ENCODE measurements at places on chromosomes 2 and 18. TPM values are rescaled to one million over a fixed set of nuclear protein-coding genes. Genes with fewer than 3 reads are reported as not detected.

DNA sequence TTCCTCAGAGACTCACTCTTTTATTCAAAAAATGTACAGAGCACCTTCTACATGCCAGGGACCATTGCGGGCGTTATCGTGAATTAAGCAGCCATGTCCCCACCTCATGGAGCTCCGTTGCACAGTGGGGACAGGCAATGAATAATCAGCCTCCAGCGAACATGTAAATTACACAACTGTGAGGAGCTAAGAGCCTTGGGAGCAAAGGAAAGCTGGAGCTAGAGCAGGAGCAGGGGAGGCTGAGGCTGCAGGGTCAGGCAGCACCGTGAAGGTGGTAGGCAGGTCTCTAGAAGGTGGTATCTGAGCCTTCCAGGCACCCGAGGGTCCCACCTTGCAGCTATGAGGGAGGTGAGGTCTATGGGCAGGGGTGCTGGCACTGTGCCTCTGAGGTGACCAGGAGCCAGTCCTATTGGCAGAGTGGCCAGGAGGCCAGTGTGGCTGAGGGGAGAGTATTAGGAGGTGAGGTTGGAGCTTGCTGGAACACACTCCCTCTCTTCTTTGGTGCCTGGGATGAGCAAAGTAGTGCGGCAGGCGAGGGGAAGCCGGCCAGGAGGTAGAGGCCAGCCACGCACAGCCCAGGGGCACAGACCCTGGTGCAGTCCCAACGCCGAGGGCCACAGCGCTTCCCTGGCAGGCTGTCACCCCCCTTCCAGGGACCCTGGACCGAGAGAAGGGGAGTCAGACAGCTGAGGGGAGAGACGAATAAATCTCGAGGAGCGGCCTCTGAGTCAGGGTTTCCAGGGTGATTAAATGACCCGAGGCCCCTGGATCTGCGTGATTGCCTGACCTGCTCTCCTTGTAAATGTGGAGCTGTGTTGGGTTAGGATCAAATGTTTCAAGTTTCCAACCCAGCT is 167.3 kb downstream of the SEPTIN10 start:
- DNase-seq = no peak

The CHRNG gene
- total RNA-seq = not detected

The GREB1L gene
- not detected for total RNA-seq

- peak; percentile 91 for DNase-seq
These were observed at the start of gene NGEF for GRCh38 chr2:233013027-233013461. Gene NGEF (minus strand): TSS chr2:233013256. CDS start chr2:232974890, 38,366 bp downstream.

DNA sequence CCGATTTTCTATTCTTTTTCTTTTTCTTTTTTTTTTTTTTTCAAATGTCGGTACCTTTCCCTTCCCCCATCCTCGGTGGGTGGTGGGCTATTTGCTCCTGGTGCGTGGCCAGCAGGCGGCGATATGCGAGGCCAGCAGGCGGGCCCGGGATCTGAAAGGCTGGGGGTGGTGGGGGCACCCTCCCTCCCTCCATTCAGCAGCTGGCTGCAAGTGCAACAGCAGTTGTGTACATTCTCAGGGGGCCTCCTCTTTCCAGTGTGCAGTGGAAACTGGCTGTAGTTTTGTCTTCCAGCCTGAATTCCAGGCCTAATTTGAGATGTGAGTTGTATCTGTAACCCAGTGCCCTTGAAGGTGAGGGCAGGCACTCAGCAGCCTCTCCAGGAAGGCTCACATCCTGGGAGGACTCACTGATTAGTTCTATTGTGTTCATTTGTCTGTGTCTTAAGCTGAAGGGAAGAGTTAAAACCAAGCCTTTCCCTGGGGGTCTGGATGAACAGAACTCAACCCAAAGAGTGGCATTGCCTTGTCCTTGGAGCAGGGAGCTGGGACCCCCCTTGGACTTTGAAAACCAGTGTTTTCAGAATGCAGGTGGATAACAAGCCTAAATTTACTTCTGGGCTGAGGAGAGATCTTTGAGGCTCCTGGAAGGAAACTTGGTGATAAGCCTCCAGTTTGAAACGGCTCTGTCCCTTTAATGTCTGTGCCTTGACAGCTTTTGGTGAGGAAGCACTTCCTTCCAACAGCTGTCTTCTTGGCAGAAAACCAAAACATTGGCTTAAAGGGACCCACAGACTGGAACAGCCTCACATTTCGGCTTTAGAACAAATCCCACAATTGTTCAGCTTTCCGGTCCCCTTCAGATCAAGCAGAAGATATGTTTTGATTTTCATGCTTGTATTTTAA is 3.3 kb downstream of the MYCN start:
- peak; percentile 18 for DNase-seq

DNA sequence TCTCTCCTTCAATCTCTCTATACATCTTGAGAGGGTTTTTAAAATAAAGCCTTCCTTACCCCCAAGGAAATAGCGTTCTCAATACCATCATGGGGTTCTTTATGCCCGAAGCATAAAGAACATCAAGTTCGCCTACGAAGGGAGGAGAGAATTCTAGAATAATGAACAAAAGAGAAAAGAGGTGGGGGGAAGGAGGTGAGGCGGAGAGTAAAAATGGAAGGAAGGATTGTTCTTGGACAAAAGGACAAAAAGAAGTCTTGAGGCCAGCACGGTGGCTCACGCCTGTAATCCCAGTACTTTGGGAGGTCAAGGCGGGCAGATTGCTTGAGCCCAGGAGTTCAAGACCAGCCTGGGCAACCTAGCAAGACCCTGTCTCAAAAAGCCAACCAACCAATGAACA is 319.8 kb upstream of the NCKAP5 start:
- DNase-seq = no peak

The CCDC68 gene
- total RNA-seq = 24.9 TPM

All from transverse colon (tissue), 4 donors.